ENCODE measurements at places on chromosomes 7 and 10.

- DNase-seq = no peak
These were observed 54.7 kb downstream of the SYPL1 start for GRCh38 chr7:106057204-106057961.

GRCh38 chr10:43027331-43027955 lies 49.4 kb upstream of the RET start:
- no peak for DNase-seq

DNA sequence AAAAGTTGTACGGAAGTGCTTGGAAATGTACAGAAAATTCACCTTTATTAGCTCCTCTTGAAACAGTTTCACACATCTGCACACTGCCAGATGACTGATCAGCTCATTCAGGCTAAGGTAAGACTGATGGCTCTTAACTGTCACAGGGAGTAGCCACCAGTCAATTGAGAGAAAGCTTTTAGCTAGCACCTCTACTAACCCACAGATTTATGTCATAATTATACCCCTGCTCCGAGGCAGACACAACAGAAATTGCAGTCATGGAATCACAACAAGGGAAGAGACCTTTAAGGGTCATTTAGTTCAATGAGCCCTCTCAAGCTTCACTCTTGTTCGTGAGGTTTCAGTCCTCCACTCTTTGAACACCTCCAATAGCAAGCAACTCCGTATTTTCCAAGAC lies 235.4 kb downstream of the TRIL start:
- no peak for DNase-seq

DNA sequence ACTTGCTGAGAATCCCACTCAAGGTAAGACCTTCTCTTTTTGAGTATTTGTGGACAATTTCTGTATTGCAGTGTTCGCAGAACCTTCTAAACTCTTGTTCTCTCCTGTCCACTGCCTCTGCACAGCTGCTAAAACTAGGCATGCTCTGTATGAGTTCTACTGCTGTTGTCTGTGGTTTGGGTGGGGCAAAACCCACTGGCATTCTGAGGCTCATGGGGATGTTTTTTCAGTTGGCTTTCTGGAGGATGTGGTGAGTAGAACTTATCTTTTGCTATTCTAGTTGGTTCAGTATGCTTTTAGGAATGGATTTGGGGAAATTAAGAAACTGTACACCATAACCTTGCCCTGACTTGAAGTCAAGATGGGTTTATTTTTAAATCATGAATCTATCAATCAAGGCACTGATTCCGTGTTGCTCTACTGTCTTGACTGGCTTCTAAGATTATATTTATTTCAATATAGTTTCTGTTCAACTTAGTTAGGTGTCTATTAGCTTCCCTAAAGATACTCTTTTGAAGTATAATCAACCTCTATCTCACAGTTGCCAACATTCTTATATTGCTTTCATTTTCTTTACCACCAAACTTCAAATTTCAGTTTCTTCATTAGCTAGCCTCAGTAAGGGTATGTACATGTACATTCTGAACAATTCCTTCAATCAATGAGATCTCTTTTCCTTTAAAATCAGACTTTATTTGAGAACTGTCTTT lies 25.0 kb upstream of the C1GALT1 start:
- no peak for DNase-seq

DNA sequence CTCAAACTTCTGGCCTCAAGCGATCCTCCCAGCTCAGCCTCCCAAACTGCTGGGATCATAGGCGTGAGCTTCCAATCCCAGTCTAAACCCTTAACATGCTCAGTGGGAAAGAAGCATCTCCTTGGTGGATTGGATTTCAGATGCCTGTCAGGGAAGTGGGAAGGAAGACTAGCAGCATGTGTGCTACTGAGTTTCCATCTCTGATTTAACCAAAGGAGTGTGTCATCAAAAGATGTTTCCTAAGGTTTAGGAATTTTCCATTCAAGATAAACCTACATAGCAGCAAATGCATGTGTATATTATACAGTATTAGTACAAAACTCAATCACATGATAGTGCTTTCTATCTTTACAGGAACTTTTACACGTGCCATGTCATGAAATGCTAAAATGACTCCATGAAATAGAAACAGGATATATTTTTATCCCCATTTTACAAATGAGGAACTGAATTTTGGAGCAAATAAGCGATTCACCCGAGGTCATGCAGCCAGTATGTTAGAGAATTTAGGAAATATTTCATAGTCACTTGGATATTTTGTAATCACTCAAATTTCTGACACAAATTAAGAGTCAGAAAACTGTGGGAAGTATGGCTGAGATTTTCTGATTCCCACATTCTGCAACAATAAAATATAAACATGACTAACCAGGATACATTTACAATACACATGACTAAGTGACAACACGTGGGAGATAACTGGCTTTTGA lies 11.4 kb upstream of the TMEM26 start:
- no peak for DNase-seq

- no peak for DNase-seq
These were observed 186.4 kb downstream of the PDE1C start for GRCh38 chr7:31883761-31884164.

GRCh38 chr10:110774069-110775019 lies 97.4 kb upstream of the PDCD4 start:
- no peak for DNase-seq

DNA sequence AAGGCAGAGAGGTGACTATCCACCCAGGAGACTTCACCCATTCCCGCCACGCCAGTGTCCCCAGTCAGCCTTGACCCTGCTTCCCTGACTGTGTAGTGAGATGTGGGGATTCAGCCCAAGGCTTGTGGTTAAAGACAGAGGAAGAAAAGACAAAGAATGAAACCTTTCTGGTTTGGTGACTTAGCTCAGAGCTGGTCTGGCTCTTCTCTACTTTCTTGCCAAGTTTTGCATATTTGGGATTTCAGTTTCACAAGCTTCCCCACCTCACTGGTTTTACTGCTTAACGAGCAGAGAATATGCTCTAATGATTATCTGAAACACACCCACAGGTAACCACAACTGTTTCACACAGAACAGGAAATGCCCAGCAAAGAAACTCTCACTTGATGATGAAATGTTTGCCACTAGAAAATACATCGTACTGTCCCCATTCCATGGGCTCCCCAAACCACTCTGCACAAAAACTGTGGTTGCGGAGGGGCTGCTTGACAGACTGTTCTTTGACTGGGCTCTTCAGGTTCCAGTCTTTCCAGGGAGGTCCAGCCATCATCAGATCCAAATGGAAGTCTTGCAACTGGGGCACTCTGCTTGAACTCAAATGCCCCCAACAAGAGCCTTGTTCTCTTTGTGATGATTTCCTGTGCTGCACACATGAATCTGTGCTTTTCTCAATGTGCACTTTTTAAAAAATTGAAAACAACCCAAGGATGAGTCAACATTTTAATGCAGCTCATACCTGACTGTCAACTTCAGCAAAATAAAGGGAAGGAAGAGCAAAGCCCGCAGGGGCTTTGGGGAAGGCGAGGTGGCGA lies 95.5 kb downstream of the CTBP2 start:
- no peak for DNase-seq

GRCh38 chr7:130273081-130273932 lies 6.6 kb downstream of the CPA2 start:
- peak; percentile 79 for DNase-seq

GRCh38 chr7:104664648-104665047 lies 336.2 kb downstream of the LHFPL3 start:
- DNase-seq = no peak

GRCh38 chr7:34096777-34097176 lies 191.4 kb downstream of the BMPER start:
- no peak for DNase-seq

GRCh38 chr10:7407368-7408290 lies 3.2 kb downstream of the SFMBT2 start:
- DNase-seq = no peak

GRCh38 chr7:70923181-70923845 lies 208.6 kb upstream of the GALNT17 start:
- DNase-seq = no peak

- peak; percentile 68 for DNase-seq
These were observed 356 bp upstream of the NDUFB2 start for GRCh38 chr7:140696024-140696679.

- no peak for DNase-seq
These were observed 18.9 kb downstream of the NOD1 start for GRCh38 chr7:30459591-30460245.

DNA sequence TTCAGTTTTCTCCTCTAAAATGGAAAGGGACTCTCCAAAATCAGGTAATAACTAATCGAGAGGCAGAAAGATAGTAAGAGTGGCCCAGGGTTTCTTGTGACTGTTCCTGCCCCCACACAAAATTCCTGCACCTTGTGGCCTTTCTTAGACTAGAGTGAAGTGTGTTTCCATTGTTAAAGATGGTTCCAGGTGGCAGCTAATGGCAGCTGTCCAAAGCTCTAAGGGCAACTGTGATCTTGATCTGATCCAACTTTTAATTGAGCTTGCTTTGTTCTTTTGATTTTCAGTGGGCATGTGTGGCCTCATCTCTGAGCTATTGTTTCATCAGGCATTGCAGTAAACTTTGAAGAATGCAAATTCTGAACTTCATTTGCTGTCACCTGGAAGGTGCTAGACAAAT lies 19.4 kb downstream of the ACSL5 start:
- DNase-seq = no peak

- DNase-seq = no peak
These were observed 157.3 kb downstream of the NRF1 start for GRCh38 chr7:129768614-129769399.

GRCh38 chr10:17673471-17674061 lies 29.6 kb downstream of the STAM start:
- DNase-seq = no peak

DNA sequence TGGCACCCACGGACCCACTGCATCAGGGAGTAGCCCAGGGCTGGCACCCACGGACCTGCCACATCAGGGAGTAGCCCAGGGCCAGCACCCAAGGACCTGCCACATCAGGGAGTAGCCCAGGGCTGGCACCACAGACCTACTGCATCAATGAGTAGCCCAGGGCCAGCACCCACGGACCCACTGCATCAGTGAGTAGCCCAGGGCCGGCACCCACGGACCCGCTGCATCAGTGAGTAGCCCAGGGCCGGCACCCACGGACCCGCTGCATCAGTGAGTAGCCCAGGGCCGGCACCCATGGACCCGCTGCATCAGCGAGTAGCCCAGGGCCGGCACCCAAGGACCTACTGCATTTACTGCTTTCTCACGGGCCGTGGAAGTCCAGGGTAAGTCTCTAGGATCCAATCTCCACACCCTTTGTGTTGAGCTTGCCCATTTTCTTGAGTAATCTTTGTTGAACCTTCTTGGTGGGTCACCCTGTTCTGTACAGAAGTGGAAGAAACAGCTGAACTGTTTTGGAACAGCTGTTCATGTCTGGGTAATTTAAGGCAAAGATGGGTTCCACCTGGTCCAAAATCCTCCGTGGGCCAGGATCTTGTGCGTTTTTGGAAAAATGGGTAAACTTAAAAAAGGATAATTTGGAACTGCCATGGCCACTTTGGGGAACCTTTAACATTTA lies 69.0 kb downstream of the VIPR2 start:
- DNase-seq = no peak

- DNase-seq = no peak
These were observed 10.5 kb downstream of the LSM5 start for GRCh38 chr7:32479574-32480200.

GRCh38 chr7:102890292-102890970 lies 22.4 kb upstream of the LRRC17 start:
- no peak for DNase-seq

- DNase-seq = no peak
These were observed 394.9 kb upstream of the DPP6 start for GRCh38 chr7:153657182-153657800.

- DNase-seq = no peak
These were observed 375 bp upstream of the CHN2 start for GRCh38 chr7:29194206-29194593.

- DNase-seq = no peak
These were observed 89.7 kb upstream of the STEAP1B start for GRCh38 chr7:22589641-22590201.

GRCh38 chr10:78819361-78820006 lies 249.3 kb upstream of the ZMIZ1 start:
- DNase-seq = no peak

GRCh38 chr10:74104996-74105395 lies 45.6 kb downstream of the AP3M1 start:
- DNase-seq = no peak

DNA sequence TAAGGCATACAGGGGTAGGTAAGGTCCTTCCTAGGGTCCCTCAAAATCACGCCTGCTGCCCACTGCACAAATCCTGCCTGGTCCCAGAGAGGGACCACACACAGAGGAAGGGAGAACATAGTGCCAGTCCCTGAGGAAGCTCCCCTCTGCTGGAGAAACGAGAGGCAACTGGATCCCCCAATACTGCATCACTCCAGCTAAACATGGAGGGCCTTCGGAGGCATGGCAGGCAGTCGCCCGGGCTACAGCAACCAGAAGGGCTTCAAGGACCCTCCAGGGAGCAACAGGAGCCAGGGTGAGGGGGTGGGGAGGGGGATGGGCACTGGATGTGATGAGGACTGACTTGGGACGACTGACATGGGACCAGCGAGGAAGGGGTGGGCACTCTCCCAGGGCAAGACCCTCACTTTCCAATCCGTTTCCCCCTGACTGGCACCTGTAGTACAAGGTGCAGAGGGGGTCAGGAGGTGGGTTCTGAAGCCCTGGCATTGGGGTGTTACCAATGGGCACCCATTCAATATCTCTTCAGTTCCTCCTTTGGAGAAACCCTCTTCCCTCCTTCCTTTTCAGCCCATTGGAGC lies 21.7 kb downstream of the DDIT4 start:
- no peak for DNase-seq

- DNase-seq = no peak
These were observed 126.1 kb downstream of the PLXNA4 start for GRCh38 chr7:132450188-132450587.

- DNase-seq = no peak
These were observed 11.1 kb downstream of the KCTD7 start for GRCh38 chr7:66639773-66640172.

GRCh38 chr10:110444004-110444337 lies 53.7 kb upstream of the DUSP5 start:
- DNase-seq = peak; percentile 19

DNA sequence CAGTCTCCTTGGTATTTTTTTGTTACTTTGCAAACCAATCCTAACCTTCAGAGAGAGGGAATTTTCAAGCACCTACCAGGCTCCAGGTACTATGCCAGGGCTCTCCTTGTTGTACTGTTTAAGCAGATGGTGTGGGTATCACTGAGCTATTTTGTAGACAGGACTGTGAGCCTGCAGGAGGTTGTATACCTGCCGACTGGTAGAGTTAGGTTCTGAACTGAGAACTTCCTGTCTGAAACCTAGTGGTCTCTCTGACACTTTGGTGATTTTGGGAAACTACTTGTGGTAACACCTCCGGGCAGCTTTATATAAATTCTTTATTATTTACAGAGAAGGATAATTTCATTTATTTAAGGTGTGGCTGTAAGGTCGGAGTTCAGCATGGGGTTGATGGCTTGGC lies 4.6 kb downstream of the ZNF853 start:
- no peak for DNase-seq

Measured in NCI-H524 treated with DMSO at 0.1 percent for 48 hours (cell line).